ENCODE measurements at places on chromosomes 4 and X. TPM values are rescaled to one million over a fixed set of nuclear protein-coding genes. Genes with fewer than 3 reads are reported as not detected.

The RAB40A gene
- not detected for polyA plus RNA-seq

DNA sequence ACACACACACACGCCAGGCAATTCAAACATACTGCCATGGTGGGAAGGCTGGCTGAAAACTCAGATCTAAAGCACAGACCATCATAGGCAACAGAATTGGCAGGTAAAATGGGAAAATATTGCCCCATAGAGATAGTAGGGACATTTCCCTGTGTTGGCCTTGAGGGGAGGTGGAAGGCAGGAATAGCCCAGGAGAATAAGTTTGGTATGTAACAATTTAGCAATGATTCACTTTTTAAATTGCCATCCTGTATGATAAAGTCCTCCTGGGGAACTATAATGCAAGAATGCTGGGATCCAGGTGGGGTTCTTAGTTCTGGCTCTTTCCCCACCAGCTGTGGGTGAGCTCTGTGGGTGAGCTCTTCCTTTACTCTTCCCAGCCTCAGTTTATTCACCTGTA lies 51.0 kb downstream of the ATXN3L start:
- DNase-seq: no peak

- DNase-seq: no peak
Observed at GRCh38 chr4:42391981-42392380, 5.3 kb upstream of the SHISA3 start.

The PABPC5 gene
- not detected for polyA plus RNA-seq

- DNase-seq: no peak
Observed at GRCh38 chr4:186016796-186017195, 52.2 kb upstream of the TLR3 start.

The TIMM8A gene
- 11.8 TPM for polyA plus RNA-seq

DNA sequence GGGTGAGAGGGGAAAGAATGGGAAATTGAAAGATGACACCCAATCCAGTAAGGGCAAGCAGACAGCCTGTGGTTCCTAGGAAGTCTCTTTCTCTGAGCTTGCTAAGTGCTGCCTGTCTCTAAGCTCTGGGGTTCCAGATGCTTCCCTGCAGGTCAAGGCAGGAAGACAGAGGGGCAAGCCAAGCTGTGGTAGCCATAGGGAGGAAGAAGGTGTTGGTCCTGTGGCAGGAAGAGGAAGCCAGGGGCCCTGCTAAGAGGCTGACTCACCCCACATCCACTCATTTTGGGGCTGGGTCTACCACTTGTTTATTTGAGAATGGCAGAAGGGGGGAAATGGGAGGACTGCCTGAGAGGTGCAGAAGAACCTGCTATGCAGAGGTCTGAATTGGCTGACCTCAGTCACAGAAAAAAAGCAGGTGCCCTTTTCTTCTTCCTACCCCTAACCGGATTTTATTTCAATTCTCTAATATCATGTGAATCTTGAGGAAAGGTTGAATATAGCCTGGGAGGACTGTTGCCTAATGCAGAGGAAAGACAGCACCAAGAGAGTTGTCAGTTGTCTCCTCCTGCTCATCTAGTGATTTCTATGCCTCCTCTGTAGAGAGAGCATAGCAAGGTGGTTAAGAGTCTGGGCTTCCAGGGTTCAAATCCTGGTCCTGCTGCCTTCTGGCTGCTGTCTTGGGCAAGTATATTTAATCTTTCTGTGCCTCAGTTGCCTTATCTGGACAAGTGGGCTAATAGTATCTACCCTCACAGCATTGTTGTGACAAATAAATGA lies 27.4 kb downstream of the HOPX start:
- DNase-seq: no peak

GRCh38 chr4:545612-546011 lies 30.5 kb downstream of the TMEM271 start:
- DNase-seq: no peak

The CYTL1 gene
- 1.7 TPM for polyA plus RNA-seq

The ANOS1 gene
- polyA plus RNA-seq: not detected

- DNase-seq: no peak
Observed at GRCh38 chrX:48826135-48826875, at the start of gene ERAS. Gene ERAS, plus strand, starts transcription at chrX:48826513. Its CDS starts 2,611 bp downstream, at chrX:48829124.

The MTTP gene
- not detected for polyA plus RNA-seq

- DNase-seq: no peak
Observed at GRCh38 chr4:17096692-17097091, 198.2 kb upstream of the LDB2 start.

DNA sequence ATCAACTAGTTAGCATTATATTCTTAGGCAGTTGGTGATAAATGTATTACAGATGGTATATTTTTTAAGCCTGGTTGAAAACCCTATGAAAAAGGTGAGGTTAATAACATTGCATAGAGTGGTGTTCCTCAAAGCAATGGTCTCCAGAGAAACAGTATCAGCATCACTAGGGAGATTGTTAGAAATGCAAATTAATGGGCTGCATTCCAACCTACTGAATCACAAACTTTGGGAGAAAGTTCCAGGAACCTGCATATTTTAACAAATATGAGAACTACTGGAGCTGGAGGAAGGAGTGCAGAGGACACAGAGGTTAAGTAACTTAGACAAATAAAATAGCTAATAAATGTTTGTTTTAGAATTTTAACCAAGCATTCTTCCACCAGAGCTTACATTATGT lies 166.9 kb upstream of the PCDH10 start:
- DNase-seq: no peak

The CITED1 gene
- not detected for polyA plus RNA-seq

The MXRA5 gene
- not detected for polyA plus RNA-seq

The RGN gene
- not detected for polyA plus RNA-seq

DNA sequence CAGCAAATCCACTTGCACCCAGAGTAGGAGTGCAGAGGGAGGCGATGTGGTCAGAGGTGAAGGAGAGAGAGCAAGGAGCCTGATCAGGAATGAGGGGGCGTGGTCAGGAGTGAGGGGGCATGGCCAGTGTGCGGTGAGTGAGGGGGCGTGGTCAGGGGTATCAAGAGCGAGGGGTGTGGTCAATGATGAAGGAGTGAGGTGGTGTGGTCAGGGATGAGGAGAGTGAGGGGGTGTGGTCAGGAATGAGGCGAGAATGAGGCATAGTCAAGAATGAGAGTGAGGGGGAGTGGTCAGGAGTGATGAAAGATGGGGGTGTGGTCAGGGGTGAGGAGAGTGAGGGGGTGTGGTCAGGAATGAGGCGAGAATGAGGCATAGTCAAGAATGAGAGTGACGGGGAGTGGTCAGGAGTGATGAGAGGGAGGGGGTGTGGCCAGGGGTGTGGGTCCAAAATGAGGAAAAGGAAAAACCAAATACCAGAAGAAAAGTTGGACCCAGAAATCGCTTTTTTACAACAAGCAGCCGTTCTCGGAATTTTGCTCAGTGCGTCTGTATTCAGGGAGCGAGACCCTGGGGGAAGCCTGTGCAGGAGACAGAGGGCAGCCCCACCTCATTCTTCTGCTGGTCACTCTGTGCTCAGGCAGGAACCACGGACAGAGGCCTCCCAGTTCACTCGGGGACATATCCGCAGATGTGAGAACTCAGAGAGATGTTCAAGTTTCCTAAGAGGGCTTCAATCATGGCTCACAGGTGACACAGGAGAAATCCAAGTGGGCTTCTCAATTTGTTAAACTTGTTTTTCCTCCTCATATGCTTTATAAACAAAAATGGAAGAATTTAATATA lies 47.5 kb downstream of the MAGEA1 start:
- no peak for DNase-seq

DNA sequence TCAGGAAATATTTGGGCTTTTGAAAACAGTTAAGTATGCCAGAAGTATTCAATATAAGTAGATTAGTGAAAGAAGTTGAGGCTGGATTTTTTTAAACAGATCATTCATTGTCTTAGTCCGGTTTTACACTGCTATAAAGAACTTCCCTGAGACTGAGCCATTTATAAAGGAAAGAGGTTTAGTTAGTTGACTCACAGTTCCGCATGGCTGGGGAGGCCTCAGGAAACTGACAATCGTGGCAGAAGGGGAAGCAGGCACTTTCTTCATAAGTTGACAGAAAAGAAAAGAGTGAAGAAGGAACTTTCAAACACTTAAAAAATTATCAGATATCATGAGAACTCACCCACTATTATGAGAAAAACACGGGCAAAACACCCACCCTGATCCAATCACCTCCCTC lies 31.1 kb upstream of the CYLC1 start:
- DNase-seq: no peak

GRCh38 chrX:15929194-15929593 lies 74.6 kb upstream of the AP1S2 start:
- DNase-seq: no peak

The RAB41 gene
- not detected for polyA plus RNA-seq

DNA sequence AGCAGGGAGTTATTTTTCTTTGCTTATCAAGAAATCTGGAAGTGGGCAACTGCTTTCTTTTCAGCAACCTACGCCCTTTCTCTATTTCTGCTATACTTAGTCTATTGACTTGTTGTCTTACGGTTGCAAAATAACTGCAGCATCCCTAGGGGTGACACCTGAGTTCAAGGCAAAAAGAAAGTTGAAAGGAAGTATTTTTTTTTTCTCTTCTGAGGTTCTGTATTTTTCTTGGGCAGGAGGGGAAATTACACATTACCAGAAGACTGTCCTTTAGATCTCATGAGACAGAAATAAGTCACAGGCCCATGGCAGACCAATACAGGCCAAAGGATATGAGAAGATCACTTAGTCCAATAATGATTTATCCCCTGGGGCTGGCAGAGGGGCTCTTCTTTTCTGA lies 204.7 kb upstream of the CASK start:
- no peak for DNase-seq

GRCh38 chr4:7043284-7044136 lies at the start of gene TADA2B:
Gene TADA2B, plus strand, starts transcription at chr4:7043372. Its CDS starts 208 bp downstream, at chr4:7043580.
- DNase-seq: peak; percentile 58

Measured in CD8-positive, alpha-beta memory T cell (primary cell).